ENCODE measurements at places on chromosomes 1 and 21.
A peak's percentile ranks its signal among the peaks of the same experiment; 100 is the strongest.

DNA sequence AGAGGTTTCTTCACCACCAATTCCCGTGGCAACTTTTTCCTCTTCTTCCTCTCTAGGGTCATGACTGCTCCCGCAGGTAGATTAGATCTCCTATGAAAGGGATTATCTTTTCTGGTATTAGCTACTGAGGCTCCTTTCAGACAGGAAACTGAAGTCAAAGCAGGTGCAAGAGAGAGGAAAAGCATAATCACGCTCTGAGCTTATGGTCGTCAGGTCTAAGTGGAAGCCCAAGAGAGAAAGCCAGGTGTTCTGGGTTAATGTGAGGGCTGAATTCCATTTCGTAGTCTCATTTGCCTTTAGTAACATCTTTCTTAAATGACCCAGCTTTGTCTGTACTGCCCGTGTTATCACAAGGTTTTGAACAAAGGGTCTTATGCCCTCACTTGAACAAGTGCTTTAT is 8.3 kb upstream of the MAP3K21 start:
- DNase-seq = no peak

- DNase-seq = no peak
These were observed 5.4 kb upstream of the DISP3 start for GRCh38 chr1:11473491-11474034.

GRCh38 chr1:184297244-184297750 is 89.5 kb upstream of the C1orf21 start:
- DNase-seq = no peak

DNA sequence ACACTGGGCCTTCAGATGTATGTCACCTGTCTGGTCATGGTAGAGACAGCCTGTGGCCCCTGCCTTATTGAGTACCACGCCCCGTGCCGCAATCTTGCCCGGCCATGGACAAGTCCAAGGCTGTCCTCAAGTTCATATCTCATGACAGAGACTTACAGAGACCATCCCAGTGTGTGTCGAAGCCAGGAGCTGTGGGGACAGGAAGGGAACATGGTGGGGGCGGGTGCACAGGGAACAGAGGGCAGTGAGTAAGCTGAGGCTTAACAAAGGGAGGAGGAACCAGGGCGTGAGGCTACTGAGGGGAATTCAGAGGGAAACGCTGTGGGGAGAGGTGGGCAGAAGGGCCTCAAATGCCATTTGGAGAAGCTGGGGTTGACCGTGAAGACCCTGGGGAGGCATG is 75.8 kb downstream of the ALPL start:
- DNase-seq = no peak

DNA sequence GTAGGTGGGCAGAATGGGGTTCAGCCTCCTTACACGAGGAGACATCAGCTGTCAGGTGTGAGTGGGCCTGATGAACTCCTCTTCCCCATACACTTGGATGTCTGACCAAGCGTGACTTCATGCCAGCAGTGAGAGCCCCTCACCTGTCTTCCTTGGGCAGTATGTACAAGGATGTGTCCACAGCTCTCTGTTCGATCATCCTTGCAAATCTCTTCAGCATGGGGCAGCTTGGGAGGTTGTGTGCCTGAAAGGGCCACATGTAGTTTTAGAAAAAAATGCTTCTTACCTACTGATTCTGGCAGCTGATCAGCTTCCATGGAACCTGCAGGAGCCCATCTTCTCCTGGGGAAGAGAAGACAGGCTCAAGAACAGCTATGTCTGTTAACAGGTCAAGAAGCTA is 18.0 kb downstream of the ACP6 start:
- DNase-seq = no peak

GRCh38 chr1:101025283-101025656 is 314 bp downstream of the DPH5 start:
- DNase-seq = no peak

GRCh38 chr1:204223129-204223860 is 9.5 kb upstream of the GOLT1A start:
- DNase-seq = no peak

- no peak for DNase-seq
These were observed 24.2 kb downstream of the WDTC1 start for GRCh38 chr1:27258598-27258997.

GRCh38 chr1:93328809-93329760 is 16.6 kb upstream of the DR1 start:
- no peak for DNase-seq

DNA sequence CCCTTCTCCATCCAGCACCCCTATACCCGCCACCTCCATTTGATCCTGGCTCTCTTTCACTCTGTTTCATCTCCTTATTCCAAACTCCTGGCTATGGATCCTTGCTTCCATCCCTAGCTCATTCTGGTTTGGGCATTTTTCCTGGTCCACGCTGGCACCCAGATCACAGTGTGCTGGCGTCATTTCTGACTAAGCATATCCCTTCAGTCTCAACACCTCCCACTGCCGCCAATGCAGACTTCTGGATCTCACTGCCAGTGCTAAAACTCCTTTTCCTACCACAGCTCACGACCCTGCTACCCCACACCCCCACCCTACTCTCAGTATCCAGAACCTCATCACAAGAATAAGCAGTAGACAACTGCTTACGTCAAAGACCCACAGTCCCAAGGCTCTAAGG is 16.3 kb downstream of the SEC16B start:
- no peak for DNase-seq

- DNase-seq = peak; percentile 29
These were observed 39.0 kb downstream of the MRPL39 start for GRCh38 chr21:25568246-25568645.

GRCh38 chr1:223344491-223344890 is 19.5 kb downstream of the SUSD4 start:
- DNase-seq = no peak

DNA sequence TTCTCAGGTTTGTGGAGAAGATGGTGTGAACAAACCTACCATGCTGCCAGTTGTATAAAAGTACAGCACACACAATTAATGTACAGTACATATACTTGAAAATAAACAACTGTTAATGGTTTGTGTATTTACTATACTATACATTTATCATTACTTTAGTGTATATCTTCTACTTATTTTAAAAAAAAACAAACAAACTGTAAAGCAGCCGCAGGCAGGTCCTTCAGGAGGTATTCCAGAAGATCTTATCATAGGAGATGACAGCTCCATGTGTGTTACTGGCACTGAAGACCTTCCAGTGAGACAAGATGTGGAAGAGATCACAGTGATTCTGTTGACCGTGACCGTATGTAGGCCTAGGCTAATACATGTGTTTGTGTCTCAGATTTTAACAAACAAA is 155.7 kb downstream of the COP1 start:
- DNase-seq = no peak

DNA sequence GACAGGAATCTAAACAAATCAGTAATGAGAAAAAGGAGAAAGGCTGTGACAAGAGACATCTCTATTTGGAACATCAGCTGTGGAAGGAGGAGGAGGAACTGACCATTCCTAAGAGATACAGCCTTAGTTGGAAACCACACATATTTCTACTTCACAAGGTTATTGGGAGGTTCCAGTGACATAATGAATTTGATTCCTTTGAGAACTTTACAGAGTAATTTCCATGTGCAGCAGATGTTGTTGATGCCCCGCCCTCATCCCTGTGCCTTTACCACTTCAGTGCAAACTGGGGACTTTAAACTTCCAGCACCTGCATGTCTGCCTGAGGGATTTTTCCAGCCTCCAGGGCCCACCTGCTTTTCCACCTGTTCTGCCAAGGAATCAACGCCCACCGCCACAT is 9.3 kb upstream of the ST6GALNAC5 start:
- DNase-seq = no peak

GRCh38 chr1:119873135-119874015 is 22.9 kb downstream of the ADAM30 start:
- no peak for DNase-seq

DNA sequence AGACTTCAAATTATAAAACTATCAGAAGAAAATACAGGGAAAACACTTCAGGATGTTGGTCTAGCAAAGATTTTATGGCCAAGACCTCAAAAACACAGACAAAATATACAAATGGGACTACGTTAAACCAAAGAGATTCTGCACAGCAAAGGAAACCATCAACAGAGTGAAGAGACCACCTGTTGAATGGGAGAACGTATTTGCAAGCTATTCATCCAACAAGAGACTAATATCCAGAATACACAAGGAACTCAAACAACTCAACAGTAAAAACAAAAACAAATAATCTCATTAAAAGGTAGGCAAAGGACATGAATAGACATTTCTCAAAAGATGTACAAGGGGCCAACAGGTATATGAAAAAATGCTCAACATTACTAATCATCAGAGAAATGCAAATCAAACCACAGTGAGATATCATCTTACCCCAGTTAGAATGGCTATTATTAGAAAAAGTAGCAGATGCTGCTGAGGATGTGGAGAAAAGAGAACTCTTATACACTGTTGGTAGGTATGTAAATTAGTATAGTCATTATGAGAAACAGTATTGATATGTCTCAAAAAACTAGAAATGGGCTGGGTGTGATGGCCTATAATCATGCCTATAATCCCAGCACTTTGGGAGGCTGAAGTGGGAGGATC is 112.6 kb downstream of the LRIG2 start:
- no peak for DNase-seq

DNA sequence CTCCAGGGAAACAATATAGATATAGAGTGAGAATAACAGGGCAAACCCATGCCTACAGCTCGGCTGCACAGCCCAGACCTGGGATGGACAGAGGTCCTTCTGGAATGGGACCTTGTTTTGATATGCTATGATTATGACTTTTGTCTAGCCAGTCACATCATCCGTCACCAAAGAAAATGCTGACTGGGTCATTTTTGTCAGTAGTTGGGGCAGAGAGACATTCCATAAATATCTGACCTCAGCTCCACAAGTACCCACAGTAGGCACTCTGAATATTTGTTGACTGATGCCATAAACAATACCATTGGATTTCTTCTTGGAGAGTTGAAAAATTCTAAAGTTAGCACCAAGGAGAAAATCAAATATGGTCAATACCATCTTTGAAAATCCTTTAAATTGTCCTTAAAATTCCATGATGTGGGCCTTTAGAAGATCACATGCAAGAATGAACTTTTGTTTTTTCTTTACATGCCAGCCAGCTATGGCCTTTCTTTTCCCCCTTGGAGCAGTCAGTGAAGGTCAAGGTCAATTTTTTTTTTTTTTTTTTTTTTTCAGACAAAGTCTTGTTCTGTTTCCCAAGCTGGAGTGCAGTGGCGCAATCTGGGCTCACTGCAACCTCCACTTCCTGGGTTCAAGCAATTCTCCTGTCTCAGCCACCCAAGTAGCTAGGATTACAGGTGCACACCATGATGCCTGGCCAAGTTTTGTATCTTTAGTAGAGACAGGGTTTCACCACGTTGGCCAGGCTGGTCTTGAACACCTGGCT is 7.3 kb downstream of the TMCO4 start:
- DNase-seq = no peak

DNA sequence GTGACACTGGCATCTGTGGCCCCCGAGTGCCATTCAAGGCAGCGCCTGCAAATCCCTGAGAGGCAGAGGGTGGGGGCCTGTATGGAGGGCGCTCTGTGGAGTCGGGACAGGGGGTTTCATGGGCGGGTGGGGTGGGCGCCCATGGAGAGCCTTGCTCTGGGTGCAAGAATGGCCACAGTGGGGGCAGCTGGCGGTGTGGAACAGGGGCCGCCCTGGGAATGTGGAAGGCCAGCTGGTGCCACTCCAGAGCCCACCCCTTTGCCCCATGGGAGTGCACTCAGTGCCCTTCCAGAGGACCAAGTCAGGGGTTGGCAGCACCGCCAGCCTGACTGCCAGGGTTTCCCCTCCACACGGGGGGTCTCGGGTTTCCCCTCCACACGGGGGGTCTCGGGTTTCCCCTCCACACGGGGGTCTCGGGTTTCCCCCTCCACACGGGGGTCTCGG is 55.0 kb upstream of the TRAPPC10 start:
- DNase-seq = no peak

GRCh38 chr1:162388615-162389014 is 7.1 kb downstream of the C1orf226 start:
- DNase-seq = no peak

- no peak for DNase-seq
These were observed 34.7 kb downstream of the WDR26 start for GRCh38 chr1:224399887-224400286.

All from stimulated activated naive CD4-positive, alpha-beta T cell treated with Interleukin-2 at 50 U/mL for 16 hours (primary cell).